ENCODE measurements at places on chromosomes 6 and 20.
A peak's percentile ranks its signal among the peaks of the same experiment; 100 is the strongest.

GRCh38 chr20:44641325-44641724 lies 10.2 kb downstream of the ADA start:
- no peak for DNase-seq

DNA sequence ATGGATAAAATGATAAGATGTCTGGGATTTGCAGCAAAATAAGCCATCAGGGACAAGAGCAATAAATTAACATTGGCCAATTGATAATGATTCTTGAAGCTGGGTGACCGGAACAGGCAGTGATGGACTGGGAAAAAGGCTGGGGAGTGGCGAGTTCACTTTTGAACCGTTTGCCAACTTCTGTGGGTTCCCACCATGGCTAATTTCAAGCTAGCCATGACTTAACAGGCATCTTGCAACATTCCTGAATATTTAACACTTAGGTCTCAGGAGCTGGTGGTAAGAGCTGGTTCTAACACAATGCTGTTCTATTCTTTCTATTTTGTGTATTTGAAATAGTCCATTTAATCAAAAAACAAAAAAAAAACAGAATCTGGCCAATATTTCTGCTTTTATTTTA lies 37.6 kb upstream of the CD83 start:
- DNase-seq: no peak

DNA sequence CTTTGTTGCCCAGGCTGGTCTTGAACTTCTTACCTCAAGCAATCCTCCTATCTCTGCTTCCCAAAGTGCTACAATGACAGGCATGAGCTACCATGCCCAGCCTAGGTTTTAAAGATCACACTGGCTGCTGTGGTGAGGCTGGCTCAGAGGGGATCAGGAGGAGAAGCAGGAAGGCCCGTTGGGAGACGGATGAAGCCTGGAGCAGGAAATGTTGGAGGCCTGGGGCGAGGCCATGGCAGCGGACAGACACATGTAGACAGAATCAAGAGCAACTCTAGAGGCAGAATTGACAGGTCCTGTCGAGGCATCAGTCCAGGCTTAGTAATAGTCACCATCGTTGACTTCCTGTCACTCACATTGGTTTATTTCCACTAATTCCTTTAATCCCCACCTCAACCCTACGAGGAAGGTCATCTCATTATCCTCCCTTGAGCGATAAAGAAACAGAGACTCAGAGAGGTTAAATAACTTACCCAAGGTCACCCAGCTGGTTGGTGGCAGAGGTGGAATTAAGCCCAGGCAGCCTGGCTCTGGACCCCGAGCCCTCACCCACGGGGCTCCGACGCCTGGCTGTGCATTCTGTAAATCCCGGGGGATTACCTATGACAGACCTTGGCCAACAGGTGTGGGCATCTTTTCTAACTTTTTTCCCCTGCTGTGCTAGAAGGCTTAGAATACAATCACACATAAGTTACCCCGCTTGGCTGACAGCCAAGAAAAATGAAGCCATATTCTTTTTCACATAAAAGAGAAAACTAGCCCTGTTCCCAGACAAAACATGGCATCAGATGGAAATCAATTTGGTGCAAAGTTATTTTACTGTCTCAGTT lies 113.4 kb downstream of the EYA2 start:
- DNase-seq: no peak

DNA sequence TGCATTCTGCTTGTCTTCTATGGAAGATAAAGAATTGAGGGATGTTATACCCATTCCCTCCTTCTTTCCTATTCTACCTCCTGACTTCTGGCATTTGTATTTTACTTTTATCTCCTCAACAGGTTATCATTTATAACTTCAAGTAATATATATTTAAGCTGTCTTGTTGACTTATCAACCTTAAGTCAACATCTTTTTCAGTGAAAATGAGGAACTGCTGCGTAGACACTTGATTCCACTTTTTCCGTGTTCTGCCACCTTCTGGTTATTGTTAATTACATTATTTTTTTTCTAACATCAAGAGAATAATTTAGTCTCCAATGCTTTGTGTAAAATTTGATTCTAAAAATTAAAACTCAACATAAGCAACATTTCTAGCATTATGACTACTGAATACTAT lies 107.5 kb downstream of the PRKN start:
- DNase-seq: no peak

- no peak for DNase-seq
Measured at GRCh38 chr6:7629321-7629720, 39.3 kb downstream of the SNRNP48 start.

GRCh38 chr6:47424436-47424836 lies 53.2 kb upstream of the CD2AP start:
- no peak for DNase-seq

DNA sequence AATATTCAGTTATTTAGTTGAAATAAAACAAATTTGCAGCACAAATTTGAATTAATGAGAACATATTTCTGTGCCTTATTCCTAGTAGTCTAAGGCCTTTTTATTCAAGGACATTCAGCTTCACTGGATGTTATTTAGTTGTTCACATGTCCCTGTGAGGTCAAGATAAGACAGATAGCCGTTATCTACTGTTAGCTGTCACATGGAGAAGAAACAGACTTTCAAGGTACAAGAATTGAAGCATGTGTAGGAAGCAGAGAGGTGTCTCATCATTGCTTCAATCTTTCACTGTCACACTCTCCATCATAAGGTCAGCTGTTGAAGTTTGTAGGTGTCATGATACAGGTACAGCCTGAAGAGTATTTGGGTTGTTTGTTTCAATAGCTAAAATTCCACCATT lies 112.9 kb upstream of the JAG1 start:
- no peak for DNase-seq

DNA sequence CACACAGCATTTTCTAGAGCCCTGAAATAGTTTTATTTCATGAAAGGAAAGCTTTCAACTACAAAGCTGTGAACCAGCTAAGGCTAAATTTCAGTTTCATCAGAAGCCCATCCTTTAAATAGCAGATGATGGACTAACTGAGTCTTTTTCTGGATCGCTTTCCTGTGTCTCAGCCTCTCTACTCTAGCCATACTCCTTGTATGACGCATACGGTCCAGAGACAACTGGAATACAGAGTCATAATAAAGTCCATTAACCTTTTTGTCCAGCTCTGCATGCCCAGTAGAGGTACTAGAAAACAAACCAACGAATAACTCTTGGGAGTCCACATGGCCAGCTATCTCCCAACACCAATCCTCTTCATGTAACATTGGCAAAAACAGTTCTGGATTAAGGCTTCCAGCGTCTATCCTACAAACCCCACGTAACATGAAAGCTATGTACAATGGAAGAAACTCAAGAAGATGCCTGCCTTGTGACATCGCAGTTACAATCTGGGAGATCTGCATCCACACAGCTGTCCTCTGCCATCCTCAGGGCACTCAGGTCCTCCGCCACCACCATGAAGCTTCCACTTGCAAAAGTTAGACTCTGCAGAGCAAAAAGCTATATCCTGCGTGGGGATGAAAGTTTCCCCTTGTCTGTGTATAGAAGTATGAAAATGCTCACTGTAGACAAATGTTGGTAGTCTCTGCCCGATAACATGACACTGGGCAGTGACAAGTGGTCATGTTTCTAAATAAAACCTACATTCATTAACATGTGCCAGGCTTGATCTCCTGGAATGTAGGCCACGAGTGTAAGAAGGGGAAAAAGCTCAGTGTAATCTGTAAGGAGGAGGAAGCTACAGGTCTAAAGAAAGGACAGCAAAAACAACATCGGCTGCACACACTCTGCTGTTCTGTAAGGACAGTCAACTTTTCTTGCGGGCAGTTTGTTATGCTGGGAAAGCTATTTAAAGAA lies 360.4 kb downstream of the ESR1 start:
- no peak for DNase-seq

DNA sequence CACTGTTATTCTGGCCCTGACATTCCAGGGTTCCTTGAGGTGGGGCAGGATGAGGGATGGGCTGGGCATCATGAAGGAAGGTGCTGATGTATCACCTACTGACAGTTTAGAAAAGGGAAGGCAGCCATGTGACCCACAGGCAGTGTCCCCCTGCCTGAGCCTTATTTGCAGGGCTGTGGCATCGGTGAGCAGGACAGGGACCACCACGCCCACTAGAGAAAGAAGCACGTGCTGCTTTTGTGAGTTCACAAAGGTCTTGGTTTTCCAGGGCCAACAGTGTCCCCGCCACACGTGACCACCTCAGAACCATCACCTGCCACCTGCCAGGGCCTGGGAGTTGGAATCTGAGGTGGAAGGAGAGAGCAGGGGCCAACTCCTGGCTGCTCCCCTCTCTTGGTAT lies 43.5 kb upstream of the SCRT2 start:
- DNase-seq: no peak

DNA sequence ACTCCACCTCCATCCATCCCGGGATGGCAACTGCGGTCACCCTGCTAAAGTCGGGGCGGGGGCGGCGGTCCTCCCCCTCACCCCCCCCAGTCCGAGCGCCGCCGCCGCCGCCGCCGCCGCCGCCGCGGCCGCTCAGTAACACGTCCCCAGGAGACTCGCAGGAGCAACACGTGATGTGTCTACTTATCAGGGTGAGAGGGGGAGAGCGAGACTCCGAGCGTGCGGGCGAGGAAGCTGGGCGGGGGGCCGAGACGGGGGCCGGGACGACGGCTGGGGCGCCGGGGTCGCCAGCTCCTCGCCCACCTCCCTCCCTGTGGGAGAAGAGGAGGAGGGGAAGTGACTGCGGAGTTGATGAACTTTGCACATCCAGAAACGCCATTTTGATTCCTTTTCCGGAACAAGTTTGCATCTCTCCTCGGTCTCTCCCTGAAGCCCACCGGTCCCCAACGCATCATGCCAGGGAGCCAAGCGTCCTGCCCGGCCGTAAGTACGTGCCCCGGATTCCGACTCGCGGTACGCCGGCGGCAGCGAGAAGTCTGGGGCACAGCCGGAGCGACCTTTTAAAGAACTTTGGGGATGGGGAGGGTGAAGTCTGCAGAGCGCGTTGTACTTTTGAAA lies at the start of gene RREB1:
Gene RREB1, plus strand, starts transcription at position 384 of the 618 bp plus-strand sequence. CDS start 73,951 bp downstream, outside the sequence.
- DNase-seq: peak; percentile 30

- no peak for DNase-seq
Measured at GRCh38 chr6:5729080-5729434, 277.7 kb downstream of the NRN1 start.

DNA sequence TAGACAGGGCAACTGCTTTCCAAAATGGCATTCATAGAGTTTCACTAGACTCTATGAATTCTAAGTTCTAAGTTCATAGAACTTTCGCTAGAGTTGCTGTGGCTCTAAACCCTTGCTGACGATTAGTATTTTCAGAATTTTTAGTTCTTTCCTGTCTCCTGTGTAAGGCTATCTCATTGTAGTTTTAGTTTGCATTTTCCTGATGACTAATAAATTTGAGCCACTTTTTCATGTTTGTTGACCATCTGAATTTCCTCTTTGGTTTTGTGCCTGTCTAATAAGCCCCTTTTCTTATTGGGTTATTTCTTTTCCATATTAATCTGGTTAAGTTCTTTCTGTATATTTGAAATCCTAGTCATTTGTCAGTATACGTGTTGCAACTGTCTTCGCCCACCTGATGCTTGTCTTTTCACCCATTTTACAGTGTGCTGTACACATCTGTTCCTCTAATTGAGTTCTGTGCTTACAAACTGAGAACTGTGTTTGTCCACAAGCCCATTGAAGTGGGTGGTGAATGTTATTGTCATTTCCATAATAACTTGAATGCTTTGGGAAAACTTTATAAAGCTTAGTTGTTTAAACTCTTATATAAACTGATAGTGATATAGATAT lies 177.7 kb upstream of the CDYL start:
- DNase-seq: no peak

- DNase-seq: no peak
Measured at GRCh38 chr6:50978380-50979170, 159.9 kb downstream of the TFAP2B start.

GRCh38 chr20:19451923-19452295 lies 239.5 kb downstream of the SLC24A3 start:
- DNase-seq: no peak

DNA sequence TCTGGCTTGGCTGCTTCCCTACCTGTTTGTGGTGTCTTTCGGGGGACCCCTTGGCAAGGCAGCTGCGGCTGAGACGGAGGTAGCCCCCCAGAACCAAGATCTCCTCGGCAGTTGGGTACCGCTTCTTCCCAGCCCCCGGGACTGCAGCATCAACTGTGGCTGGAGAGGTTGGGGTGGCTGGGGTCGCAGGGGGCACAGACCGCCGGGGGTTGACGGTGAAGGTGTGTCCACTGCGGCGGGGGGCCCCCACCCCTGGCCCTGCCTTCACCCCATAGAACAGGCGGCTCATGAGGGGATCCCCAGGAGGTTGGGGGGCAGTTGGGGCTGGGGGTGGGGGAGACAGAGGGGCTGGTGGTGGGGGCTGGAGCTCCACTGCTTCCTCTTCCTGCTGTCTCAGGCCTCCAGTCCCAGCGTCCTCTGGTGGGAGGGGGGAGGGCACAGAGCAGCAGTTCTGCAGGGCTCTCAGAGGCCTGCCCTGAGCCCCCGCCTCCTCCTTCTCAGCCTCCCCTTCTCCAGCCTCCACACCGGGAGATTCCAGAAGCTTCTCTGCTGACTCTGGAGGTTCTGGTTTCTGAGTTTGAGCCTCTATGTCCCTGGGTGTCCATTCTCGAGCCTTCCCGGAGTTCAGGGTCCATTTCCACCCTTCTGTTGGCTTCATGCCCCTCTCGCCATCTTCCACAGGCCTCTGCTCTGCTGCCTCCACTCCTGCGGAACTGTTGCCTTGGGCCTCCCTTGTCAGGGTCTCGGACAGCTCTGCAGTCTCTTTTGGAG lies 1.9 kb downstream of the PPP1R18 start:
- no peak for DNase-seq

All from stimulated activated CD8-positive, alpha-beta memory T cell treated with anti-CD3 and anti-CD28 coated beads, Interleukin-15, amount 100 ng/mL, for 24 hours (primary cell).